ENCODE measurements at places on chromosomes 7 and 10.

DNA sequence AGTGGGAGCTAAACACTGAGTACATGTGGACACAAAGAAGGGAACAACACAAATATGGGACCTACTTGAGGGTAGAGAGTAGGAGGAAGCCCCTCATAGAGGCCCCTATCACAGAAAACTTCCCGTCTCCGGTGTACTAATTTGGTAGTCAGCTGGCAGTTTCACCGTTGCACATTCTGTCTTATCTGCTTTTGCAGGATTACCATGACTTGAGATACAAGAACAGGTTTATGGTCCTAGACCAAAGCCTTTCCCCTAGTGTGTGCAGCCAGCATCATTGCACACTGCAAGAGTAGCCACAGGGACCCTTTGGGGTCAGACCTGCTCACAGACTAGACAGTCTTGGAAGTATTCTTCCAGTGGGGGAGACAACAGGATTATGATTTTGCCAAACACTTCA, 5.9 kb upstream of the IFIT1B start:
- DNase-seq: no peak

- DNase-seq: no peak
Observed at GRCh38 chr7:75039709-75040108, 33.9 kb downstream of the RCC1L start.

DNA sequence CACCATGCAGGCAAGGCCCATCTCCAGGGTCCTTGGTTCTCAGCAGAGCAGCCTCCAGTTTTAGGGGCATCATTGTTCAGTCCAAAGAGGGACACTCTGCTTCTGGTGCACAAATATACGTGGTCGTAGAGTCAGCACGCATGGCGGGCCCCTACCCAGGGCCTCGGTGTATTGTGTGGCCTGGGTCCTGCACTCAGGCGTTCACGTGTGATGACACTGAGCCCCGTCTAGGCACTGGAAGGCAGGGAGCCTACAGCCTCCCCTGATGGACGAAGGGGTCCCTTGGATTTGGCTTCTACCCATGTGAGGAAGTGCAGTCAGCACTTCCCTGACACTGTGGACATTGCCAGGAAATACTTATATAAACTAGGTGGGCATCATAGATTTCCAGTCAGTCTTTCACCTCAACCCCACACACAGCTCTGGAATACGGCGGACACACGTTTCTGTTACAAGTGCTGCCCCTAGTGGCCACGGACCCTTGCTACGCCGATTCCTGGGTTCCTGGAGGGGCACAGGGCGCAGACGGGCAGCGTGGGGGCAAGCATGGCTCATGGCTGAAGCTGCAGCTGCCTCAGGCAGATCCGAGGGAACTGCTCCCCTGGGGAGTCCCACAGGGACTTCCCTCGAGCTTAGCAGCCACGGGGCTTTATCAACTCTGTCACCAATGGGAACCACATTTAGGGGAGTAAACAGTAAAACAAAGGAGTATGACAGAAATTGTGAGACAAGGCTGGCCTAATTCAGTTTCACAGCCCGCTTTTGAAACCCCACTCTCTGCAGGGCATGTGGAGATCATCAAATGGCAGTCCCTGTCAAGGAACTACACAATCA, 25.4 kb downstream of the AIFM2 start:
- DNase-seq: no peak

DNA sequence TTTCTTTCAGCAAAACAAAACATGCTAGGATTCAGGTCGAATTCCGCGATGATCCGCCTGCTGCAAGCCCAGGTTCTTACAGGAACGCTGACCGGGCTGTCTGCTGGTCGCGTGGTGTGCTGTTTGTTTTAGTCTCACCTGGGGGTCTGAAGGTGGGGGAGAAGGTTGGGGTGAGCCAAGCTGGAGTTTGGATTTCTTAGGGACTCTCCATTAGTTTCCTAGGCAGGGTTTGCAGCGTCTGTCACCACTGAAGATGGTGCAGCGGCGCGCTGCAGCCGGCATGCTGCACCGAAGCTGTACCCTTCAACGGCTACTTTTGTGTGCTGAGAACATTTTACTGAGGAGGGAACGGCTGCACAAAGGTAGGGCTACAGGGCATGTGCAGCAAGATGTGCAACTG, 48.7 kb downstream of the GCC1 start:
- no peak for DNase-seq

- DNase-seq: no peak
Observed at GRCh38 chr7:134750083-134751062, 29.1 kb upstream of the CALD1 start.

- DNase-seq: no peak
Observed at GRCh38 chr7:128045766-128046165, 14.5 kb upstream of the LRRC4 start.

DNA sequence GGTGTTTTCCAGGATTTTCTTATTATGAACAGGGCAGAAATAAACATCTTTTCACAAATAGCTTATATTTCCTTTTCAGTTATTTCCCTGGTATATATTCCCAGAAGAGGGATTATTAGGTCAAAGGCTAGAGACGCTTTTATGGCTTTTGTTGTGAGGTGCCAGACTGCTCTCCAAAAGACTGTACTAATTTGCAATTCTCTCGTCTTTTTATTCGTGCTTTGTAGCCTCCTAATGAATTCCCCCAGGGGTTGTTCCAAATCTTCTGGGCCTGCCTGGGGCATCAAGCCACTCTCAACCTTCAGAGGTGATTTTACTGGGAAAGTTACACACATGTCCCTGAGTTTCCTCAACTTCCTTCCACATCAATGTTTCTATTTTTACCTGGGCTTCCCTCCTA, 34.0 kb upstream of the R3HCC1L start:
- DNase-seq: no peak

DNA sequence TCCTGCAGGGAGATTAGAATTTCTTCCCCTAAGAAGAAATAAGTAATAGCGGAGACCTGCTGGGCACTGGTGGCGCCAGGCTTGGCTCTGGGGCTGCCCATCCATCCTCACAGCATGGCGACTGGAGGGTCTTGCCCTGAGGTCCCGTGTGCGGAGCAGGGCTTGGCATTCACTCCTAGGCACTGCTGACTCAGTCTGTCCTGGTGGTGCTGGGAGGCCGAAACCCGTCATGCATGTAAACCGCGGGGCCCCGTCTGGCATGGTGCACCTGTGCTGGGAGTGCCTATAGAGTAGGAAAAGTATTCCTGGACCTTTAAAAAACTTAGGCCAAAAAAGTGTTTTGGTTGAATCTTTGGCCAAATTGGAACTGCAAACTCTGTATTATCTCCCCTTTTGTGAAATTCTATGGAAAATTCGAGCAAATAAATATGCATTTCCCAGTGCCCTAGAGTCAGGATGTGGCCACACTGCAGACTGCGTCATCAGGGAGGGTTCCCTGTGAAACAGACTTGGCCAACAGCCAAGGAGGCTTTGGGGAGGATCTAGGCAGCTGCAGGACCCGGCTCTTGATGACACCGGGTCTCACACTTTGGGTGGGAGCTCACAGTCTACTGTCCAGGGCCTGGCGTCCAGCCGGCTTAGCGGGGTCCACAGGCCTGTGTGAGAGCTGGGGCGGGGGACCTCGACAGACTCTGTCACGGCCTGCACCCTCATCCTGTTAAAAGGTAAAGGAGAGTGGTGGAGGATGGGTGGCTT, 122.3 kb downstream of the VIPR2 start:
- DNase-seq: no peak

GRCh38 chr10:29022513-29022912, 266.4 kb upstream of the LYZL1 start:
- DNase-seq: no peak

DNA sequence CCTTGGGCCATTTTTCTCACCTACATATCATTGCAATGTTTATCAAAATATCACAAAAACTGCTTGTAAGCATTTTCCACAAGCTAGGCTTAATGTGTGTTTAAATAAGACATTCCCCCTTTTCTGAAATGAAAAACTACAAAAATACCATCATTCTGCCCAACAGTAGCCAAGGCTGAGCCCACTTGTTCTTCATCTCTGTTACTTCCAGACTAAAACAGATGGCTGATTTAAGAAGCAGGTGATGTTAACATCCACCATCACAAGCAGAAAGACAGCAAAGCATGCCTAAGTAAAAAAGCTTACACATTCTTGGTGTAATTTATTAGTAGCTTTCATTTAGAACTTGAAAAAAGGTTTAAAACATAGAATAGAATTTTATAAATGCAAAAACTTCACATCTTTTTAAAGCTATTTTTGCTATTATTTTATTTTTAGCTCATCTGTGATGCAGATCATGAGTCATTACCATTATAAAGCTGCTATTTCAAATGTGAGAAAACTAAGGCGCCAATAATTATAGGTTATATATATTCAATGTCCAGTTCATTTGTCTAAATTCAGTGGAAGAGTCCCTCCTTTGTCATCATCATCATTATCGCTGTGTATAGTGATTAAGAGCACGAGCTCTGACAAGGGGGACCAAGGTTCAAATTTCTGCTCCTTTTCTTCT, 109.4 kb downstream of the RELN start:
- DNase-seq: no peak

- DNase-seq: no peak
Observed at GRCh38 chr7:115906731-115907130, 123.8 kb downstream of the TFEC start.

DNA sequence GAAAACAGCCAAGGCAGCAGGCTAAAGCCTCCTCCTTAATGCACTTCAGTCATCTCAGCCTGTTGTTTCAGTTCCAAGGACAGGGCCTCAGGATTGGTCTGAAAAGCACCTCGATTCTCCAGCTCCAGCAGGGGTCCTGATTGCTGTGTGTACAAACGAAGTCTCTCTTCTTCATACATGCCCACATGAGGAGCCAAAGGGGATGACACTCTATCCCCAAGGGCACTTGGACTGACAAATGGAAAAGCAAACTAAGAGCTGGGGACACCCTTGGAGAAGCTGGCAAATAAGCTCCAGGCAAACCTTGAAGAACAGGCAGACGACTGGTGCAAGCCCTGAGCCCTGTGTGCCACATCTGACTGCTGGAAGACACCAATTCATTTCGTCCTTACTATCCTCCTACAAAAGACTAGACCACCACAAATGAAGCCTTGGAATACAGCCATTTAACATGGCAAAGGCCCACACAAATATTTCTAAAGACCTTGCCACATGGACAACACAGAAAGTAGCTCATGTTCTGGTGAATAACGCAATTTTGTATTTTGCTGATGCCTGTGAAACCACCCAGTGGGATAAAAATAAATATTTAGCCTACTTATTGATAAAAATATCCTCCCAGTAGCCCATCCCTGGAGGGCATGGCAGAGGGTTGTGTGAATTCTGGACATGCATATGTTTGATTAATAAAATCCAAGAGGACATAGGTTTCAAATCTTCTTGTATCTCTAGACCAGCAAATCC, 61.9 kb downstream of the PARD3 start:
- DNase-seq: no peak

- DNase-seq: no peak
Observed at GRCh38 chr7:158824028-158824427, 5.3 kb downstream of the ESYT2 start.

- no peak for DNase-seq
Observed at GRCh38 chr7:28481091-28481926, 69.0 kb downstream of the CREB5 start.

GRCh38 chr10:103849212-103849877, 6.0 kb downstream of the SH3PXD2A start:
- DNase-seq: no peak

DNA sequence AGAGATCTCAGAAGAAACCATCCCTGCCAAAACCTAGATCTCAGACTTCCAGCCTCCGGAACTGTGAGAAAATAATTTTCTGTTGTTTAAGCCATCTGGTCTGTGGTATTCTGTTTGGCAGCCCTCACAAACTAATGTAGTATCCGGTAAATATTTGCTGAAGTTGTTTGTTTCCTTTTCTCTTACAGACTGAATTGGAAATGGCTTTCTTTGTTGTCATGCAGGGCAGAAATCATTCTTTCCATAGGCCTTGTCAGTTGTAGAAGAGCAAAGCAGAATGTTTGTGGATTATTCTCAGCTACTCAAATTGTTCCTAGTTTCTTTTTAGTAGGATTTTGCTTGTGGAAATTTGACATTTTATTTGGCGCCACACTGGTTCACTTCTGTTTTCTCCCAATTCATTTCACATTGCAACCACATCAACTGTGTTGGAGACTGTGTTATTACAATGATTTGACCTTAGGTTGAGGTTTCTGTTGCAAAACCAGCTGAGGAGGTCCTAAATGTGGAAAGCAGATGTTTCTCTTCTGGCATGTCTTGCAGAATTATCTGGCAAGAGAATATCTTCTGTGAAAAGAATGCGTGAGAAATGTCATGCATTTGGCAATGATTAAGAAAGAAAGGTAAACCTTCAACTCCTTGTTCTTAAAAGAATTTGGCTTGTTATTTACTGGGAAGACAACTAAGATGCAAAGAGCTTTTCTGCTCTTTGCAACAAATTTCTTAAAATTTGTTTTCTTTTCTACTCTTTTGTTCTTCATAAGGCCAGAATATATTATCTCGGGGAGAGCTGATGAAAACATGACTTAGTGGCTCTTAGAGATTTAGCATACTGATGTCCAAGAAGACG, 25.8 kb downstream of the ACTA2 start:
- no peak for DNase-seq

- no peak for DNase-seq
Observed at GRCh38 chr7:141990011-141990725, 5.5 kb upstream of the MGAM start.

DNA sequence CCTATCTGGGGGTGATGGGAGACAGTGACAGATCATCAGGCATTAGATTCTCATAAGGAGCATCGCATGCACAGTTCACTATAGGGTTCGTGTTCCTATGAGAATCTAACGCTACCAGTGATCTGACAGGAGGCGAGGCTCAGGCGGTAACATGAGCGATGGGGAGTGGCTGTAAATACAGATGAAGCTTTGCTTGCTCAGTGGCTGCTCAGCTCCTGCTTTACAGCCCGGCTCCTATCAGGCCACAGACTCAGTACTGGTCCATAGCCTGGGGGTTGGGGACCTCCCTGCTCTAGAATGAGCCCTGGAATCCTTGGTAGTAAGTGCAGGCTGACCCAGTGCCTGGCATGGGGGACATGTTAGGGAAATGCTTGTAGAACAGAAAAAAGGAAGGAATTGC, 426.0 kb downstream of the TYW1 start:
- DNase-seq: no peak

GRCh38 chr10:33143160-33143728, 185.2 kb upstream of the ITGB1 start:
- DNase-seq: no peak
